Cortex of kidney (tissue), 1 donor: ENCODE measurements at places on chromosomes 3 and 15.

GRCh38 chr3:133455281-133455680 is 55.4 kb downstream of the BFSP2 start:
- DNase-seq, result no peak

DNA sequence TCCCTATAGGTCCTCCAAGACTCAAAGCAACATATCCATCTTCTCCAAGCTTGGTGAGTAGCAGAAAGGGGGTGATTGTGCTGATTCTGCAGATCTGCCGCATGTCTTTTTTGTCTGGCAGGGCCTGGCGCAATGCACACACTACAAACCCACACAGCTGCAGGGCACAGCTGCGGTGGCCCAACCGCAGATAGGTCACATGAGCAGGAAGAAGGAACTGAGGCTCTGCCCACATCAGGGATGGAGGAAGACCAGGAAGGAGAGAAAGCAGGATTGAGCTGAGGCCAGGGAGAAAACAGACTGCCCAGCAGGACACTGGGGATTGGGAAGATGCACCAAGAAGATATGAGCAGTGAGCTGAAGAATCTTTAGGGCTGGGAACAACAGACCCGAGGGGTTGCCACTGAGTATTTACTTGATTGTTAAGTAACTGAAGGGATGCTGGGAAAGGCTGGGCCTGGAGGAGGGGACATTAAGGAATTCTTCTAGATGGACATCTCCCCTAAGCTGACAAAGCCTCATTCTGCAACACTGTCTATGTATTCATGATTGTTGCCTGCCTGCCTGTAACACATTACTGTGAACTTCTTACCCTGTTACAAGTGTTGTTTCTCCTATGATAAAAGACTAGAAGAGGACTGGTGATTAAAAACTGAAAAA is 126.7 kb downstream of the MYLK start:
- no peak for DNase-seq

GRCh38 chr15:74430510-74430951 is 3.2 kb downstream of the SEMA7A start:
- DNase-seq, result no peak

DNA sequence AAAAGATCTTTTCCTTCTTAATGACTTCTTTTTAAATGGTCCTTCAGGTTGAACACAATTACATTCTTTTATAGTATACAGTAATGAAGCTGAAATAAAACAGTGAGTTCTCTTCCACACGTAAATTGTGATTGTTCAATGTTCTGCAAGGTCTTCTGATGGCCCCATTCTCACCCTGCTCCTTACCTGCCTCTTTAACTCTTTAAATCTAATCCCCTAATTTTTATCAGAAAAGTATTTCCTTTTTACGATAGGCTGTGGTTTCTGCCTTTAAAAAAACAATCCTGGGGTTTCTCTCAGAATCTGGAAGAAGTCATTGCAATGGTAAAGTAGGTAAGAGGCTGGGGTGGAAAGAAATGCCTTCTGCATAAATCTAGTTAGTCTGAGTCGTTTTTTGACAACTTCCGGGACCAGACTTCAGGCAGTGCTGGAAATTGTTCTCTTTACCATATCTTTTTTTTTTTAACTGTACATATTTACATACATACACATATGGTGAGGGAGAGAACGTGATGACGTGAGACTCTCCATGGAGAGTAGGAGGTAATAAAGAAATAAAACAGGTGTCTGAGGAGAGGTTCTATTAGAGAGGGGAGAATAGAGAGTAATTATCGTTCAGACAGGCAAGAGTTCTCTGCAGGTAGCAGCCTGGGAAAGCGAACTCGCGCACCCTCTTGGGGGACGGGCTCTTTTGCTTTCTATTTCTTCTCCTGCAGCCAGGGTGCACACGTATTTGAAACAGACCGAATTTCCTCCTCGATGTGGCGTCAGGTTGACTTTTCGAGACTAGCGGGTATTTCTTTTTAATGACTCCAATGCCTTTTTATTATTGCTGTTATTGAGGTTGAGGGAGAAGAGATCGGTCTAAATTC is at the start of gene SIDT1:
Gene SIDT1 (plus strand): TSS at position 730 of the 872 bp plus-strand sequence. CDS start 467 bp downstream, outside the sequence.
- no peak for DNase-seq

- DNase-seq, result no peak
These were observed 249.5 kb downstream of the NAALADL2 start for GRCh38 chr3:175108613-175109151.

GRCh38 chr3:11522953-11523571 is 120.7 kb downstream of the VGLL4 start:
- no peak for DNase-seq

GRCh38 chr3:17349093-17349492 is 393.3 kb downstream of the TBC1D5 start:
- DNase-seq, result no peak

- DNase-seq, result no peak
These were observed 372.4 kb downstream of the FOXP1 start for GRCh38 chr3:71211083-71211482.
